ENCODE measurements at places on chromosomes 7 and 10.

- no peak for DNase-seq
Measured at GRCh38 chr10:5449823-5450222, 37.5 kb downstream of the NET1 start.

DNA sequence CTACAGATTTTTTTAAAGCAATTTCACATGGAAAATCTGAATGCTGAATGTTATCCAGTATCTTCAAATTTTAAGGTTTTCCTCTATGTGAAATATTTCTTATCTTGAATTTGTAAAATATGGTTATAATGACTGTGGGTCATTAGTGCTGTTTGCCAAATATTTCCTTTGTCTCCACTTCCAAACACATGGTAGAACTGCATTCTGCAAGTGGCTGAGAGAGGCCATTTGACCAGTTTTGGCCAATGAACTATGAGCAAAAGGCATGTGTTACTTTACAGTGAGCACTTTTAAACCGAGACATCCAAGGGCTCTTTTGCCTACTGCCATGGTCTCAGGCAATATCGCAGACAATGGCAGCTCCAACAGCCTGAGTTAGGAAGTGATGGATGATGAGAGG is 117.2 kb upstream of the RSU1 start:
- no peak for DNase-seq

DNA sequence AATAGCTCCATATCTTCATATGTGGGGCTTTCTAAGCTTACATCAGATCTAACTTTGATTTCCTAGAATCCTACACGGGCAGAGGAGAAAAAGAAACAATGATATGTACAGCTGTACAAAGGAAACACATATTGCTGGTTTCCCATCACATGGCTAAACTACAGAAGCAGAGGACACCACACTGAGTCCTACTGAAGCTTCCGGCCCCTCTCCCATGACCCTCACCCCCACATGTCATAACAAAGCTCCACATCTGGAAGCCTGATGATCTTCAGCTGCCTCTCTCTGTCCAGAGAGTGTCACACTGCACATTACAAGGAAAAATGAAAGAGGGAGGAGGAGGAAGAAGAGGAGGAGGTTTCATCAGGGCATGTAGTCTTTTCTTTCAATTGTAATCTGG is 14.0 kb downstream of the SLC16A12 start:
- no peak for DNase-seq

DNA sequence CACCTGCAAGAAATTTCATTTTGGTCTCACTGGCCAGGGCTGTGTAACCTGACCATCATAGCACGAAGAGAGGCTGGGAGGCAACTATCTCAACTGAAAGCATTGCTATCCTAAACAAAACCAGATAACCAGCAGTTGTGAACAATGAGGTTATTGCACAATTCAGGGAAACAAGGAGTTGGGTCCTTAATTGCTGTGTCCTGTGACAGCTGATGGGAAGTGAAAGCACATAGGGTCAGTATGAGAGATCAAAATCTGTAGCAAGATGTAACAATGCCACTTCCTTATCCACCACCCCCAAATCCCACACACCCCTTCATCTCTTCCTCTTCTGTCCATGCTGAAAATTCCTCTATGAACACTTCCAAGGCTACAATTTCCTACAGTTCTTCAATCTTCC is 80.2 kb downstream of the HTR7 start:
- no peak for DNase-seq

DNA sequence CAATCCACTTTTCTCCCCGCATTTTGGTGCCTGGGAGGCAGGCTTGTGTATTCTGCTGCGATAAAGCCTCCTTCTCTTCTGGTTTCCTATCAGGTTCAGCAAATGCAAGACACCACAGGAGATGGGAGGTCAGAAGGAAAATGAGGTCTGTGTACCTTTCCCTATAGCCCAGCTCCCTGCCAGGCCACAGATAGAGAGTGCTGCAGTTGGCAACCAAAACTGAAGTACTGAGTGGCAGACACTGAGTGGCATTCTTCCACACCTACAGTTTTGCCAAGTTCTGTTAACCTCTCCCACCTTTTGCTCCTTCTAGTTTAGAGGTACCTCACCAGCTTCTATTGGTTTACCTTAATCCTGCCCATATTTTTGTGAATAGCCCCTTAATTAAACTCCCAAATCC is 948.4 kb downstream of the SORCS1 start:
- DNase-seq = no peak

DNA sequence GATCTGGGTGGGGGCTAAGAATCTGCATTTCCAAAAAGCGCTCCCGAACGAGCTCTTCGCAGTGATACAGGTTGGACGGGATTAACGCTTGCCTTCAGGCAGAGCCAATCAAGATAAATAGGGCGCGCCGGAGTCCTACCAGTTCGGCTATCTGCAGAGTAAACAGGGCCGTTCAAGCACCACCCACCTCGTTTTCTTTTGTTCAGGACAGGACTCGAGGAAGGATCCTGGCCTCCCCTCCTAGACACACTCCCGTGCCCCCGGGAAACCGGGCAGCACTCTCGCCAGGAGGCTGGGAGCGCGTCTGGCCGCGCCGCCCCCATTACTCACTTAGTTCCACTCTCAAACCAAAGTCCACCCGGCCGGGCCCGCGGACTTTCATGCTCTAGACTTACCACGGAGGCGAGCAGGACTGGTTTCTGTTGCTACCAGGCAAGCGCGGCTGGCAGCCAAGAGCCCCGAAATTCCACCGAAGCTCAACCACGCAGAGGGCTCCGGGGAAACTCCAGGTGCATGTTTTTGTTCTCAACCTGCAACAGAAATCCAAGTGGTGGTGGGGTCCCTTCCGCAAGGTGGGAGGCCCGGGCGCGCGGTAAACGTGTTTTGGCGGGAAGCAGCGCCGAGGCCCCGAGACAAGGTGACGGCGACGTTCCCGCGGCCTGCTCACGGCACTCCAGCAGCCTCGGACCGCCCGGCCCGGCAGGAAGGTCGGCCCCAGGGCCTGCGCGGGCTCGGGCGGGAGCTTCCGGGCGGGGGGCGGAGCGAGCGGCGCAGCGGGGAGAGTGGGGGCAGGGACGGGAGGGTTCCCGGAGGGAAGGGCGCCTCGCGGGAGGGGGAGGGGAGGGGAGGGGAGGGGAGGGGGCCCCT is 12.7 kb downstream of the HNRNPF start:
- no peak for DNase-seq

- DNase-seq = no peak
Measured at GRCh38 chr7:11620406-11621253, 211.4 kb downstream of the THSD7A start.

DNA sequence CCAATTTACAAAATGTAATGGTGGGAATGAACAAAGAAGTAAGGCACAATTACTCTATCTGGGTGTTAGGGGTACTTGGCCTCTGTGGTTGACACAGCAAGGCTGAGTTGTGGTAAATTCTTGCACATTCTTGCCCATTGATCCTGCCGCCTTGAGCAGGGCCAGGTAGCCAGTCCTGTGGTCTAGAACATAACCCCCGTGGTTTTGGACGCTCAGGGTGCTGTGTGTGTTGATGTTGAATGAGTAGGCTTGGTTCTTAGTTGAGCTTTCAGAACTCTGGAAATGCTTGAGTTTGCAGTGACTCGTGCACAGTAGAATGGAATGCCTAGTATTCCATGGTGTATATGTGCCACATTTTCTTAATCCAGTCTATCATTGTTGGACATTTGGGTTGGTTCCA is 42.3 kb upstream of the CDHR3 start:
- DNase-seq = no peak

- DNase-seq = no peak
Measured at GRCh38 chr7:73487486-73487885, 34.6 kb downstream of the BAZ1B start.

- DNase-seq = peak; percentile 15
Measured at GRCh38 chr10:23158370-23158769, 33.7 kb upstream of the PTF1A start.

DNA sequence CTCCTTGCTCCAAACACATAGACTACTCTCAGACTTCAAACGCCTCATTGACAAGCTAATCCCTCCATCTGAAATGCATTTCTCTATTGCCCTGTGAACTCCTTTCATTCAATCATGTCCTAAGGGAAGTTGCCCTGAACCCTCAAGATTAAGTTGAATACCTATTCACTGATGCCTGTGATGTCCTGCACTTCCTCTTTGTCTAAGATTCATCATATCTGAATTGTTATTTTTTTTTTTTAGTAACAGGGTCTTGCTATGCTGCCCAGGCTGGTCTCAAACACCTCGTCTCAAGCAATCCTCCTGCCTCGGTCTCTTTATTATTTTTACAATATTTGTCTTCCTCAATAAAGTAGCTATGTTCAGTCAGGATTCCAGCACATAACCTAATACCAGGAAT is 3.2 kb downstream of the PSMA2 start:
- DNase-seq = no peak

GRCh38 chr7:12130609-12131008 is 80.5 kb upstream of the TMEM106B start:
- DNase-seq = no peak

- DNase-seq = no peak
Measured at GRCh38 chr10:22988581-22989360, 60.9 kb downstream of the ARMC3 start.

GRCh38 chr7:150962553-150963399 is 15.3 kb downstream of the KCNH2 start:
- DNase-seq = no peak

GRCh38 chr10:31646519-31646918 is 282.1 kb downstream of the ARHGAP12 start:
- no peak for DNase-seq

DNA sequence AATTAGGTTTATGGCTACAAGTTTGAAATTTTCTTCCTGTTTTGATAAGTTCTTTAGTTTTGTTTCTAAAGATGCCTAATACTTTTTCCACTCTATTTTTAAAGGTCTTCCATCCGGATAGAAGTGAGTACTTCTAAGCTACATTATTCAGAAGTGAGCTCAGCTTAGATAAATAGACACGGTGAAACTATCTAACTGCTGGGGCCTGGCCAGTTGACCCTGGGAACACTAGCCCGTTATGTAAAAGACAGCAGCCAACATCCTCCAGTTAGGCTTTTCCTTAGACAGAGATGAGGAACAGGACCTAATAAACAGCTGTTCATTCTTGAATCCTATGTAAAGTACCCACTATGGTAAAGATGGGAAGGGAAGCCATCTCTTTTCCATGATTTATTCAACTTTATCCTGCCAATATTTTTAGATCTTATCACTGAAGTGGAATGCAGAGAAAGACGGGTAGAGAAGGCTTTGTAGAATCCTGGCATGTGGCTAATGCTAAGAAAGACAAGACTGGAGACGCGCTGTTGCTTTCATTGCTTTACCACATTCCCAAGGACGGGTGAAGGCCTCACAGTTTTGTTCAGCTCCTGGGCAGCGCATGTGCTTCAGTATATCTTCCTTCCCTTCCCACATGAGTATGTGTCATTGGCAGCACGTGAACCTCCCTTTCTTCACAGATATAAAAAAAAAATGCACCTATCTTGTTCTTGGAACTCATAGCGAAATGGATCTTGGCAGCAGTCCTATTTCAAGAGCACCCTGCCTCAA is 340.0 kb upstream of the MEOX2 start:
- no peak for DNase-seq

- DNase-seq = no peak
Measured at GRCh38 chr10:126278851-126279250, 109.4 kb downstream of the ADAM12 start.

DNA sequence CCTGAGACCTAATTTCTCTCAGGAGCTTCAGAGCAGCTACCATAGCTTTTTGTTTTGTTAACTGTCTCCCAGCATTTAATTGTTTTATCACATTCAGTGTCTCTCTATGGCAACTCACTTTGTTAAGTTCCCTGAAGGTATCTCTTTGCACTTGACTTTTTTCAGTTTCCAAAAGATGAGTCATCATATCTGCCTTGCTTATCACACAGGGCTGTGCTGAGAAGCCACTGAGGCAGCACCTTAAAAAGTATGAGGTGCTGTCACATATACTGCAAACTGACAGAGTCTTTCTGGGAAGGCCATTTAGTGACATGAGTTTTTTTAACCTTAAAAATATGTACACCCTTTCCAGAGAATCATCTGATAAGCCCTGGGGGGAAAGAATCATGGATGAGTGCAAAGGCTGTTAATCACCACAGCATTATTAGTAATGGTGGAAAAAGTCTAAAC is 56.8 kb downstream of the PPP1R3C start:
- DNase-seq = no peak

DNA sequence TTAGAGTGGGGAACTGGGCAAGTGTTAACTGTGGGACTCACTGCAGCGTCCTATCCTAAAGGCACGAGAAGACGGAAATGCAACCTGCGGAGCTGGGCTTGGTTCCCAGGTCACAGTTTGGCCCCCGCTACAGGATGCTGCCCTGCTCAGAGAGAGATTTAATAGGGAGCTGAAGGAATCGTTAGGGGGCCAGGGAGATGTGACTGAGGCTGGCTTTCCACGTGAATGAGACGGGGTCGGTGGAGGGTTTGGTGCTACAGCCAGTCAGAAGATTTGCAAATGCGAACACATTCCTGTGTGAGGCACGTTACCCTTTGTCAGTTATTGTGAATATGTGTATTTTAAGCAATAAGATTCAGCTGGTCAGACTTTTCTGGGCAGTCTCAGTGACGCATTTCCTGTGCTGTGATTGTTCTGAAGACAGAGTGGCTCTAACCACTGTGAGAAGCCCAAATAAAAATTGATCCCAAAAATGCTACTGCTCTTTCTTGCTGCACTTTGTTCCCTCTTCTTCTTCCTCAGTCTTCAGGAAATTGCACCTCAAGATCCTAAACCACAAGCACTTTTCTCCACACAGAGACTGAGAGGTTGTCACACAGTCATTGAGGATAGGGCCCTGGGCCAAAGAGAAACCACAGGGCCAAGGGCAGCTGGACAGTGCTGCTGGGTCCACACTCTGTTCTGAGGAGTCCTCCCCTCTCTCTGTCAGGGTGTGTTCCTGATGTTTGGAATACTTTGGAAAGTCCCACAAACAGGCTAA is 21.2 kb downstream of the CYP17A1 start:
- peak; percentile 64 for DNase-seq

GRCh38 chr7:106841896-106842390 is 23.1 kb upstream of the PIK3CG start:
- no peak for DNase-seq

DNA sequence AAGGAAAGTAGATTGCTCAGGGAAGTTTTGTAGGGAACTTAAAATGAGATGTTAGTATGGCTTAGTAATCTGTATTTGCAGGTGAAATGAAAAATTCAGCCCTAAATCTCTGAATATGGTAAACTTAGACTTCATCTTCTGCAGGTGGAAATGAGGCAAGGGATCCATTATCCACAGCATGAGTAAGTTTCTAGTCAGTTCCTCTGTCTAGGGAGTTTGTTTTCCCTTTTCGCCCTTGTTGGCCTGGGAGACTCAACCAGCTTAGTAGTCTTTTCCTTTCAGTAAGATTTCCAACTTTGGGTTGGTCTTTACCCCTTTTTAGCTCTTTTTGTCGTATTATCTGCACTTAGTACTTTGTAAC is 65.6 kb downstream of the ZEB1 start:
- no peak for DNase-seq

GRCh38 chr7:45237788-45238461 is 80.3 kb downstream of the RAMP3 start:
- DNase-seq = no peak

DNA sequence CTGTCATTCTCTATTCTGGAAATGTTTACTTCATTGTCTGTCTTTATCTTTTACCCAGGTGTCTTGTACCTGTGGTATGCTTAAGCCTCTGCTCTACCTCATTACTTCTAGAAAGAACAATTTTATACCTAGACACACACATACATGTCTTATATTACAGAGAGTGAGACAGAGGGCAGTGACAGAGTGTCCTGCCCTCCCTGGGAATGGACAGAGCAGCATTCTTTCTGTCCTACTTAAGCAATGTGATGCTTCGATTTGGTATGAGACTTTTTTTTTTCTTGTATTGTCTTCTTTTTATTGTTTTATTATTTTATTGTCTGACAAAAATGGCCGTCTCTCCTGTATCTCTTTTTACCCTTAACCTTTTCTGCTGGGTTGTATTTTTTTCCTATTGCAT is 286.1 kb downstream of the EXOC4 start:
- DNase-seq = no peak

- DNase-seq = peak; percentile 49
Measured at GRCh38 chr10:50322077-50322476, 70.8 kb upstream of the ASAH2 start.
